ENCODE measurements at places on chromosomes 16 and 17.

- DNase-seq, result no peak
Observed at GRCh38 chr17:59619035-59619297, 729 bp upstream of the CLTC start.

DNA sequence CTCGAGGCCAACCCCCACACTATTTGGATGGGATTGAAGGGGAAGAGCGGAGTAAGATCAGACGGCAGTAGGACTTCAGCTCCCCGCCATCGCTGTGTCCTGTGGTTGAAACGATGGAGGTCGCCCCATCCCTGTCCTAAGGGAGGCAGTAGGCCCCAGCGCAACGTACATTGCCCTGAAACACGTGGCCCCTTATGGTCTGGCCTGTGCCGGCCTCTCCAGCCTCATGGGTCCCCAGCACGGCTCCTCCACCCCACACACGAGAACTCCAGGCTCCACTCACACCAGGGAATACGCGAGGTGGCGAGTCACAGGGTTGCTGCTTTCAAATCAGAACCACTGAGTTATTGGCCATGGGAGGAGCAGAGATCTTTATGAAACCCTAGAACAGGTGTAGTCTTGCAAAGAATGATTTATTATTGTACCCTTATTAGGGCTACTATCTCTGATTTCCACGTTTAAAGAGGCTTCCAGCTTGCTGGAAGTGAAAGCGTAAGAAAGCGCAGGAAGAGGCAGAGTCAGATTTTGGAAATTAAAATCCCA lies 669 bp upstream of the DCTPP1 start:
- no peak for DNase-seq

DNA sequence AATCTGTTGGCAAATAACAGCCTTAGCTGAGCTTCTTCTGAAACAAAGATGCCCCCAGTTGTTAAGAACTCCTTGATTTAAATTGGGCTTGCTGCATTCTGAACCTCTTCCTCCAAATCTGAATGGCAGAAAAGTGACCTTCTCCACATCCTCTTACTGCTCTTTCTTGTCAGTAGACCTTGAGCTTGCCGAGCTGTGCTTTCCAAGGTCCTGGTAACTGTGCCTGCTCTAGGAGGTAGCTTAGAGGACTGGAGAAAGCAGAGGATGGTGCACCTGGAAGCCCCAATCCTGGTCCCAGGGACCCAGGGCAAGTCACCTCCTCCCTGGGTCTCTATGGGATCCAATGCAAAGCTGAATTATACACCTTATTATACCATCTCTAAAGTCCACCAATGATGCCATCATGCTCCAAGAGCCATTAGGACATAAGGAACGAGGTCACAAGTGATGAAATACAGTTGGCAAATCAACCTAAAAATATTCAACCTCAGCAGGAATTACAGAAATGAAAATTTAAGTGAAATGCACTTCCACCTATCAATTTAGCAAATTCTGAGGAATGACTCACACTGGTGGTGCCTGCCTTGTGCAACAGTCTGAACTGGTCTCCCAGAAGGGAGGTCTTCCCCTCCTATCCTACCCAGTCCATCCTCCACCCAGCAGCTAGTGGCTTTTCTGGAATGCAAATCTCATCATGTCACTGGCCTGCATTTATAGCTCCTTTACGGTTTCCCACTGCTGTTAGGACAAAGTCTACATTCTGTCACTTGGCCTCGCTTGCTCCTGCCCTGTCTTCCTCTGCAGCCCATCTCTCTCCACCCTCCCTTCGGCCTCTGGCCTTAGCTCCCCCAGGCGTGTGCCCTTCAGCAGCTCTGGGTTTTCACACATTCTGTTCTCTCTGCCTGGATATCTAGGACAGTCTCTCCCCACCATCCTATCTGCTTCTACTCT lies 36.6 kb downstream of the TOM1L2 start:
- DNase-seq, result no peak

DNA sequence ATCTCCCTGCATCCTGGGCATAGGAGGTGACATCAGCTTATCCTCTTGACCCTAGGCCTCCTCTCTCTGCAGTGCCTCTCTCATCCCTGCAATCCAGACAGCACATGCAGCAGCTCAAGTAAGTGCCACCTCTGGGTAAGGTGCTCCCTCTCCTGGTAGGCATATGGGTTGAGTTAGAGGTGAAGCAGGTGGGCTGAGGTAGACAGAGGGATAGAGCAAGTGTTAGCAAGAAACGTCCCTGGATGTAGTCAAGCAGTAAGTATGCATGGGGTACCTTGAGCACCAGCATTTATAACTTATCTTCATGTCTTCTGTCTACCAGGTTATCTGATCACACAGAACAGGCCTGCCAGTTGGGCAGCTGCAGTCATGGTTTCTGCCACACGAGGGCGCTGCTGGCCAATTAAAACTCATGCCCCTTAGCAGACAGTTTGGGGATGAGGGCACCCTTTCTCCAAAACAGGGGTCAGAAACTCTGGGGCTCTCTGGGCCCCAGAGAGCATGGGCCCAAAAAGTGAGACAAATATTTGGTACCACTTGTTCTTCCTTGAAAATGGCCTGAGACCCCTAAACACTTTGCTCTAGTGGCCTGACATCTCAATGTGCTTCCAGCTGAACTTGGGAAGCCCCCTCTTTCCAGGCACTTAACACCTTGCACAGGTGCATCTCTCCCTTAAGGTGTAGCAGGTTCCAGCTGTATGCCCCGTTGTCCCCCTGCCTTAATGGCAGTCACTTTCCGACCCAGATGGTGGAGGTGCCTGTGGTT lies 59.8 kb downstream of the NEUROD2 start:
- peak; percentile 29 for DNase-seq

DNA sequence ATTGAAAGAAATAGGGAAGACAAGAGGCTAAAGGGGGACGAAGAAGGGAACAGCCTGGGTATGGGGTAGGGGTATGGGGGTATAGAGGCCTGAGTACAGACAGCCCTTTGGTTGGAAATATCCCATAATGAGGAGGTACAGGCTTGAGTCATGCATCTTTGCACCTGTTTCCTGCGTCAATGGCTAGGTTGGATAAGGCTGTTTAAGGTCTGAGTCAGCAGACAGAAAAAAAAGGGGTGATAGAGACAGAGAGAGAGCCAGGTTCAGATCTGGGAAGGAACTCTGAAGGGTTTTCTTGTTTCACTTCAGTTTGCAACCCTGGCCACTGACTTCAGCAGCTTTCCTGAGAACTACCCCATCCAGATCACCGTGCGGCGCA lies 8.5 kb downstream of the FNDC8 start:
- DNase-seq, result no peak

GRCh38 chr16:54344646-54345630 lies 58.4 kb upstream of the IRX3 start:
- DNase-seq, result no peak

Measured in stimulated activated CD8-positive, alpha-beta memory T cell treated with anti-CD3 and anti-CD28 coated beads, Interleukin-15, amount 100 ng/mL, for 4 hours (primary cell).